HS-5 (cell line): ENCODE measurements at places on chromosomes 3 and 15.
A peak's percentile ranks its signal among the peaks of the same experiment; 100 is the strongest.

DNA sequence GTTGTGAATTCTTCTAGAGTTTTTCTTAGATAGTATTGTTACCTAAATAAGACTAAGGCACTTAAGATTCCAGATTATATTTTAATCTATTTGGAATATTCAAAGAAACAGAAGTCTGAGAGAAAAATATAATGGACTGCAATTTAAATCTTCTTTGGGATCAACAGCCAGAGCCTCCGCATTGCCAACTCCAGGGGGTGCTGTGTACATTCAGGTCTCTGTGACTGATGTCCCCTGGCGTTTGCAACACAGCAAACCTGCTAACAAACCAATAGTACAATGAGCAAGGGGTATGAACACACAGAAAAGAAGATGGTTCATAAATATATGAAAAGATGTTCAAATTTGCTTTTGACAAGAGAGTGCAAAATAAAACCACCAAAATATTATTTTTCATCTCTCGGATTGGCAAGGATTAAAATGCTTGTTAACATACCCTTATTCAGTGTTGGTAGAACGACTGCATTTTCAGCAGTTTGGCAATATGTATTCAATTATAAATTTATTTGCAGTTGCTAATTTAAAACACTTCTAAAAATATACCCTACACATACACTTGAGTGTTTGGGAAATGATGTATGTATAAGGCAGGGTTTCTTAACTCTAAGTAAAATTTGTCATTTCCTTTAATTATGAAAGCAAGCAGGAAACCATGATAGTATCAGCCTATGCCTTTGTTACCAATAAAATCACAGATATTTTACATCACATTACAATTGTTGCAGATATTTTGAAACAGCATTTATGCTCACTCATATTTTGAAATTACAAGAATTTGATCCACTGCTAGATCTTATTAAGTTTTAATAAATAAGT lies 16.1 kb upstream of the TM4SF1 start:
- DNase-seq, result peak; percentile 60

DNA sequence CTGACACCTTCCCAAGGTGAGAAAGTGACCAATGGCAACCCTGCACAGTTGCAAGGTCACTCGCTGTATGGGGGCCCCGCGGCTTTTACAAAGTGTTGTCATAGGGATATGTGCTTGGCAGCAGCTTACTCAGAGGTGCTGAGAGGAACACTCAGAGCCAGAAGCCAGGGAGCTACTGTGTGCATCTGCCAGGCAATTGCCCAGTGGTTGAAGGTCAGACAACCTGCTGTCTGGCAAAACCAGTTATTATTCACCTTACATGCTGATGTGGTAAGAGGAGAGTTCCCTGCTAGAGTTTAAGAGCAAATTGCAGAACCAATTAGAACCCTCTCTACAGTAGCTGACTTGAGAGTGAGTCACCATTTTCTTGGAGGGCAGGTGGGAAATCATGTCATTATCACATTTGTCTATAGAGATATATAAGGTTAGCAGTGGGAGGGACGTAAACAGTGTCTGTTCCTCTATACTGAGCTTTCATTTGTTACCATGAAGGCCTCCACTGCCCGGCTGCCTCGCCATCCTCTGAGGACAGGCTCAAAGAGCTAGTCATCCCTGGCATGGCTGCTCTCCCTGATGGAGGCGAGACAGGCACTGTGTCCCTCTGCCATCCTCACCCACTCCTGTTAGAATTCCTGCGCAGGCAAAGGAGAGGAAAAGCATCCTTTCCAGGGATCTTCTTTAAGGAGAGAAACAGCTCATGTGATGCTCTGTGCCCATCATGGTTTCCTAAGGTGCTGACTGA lies 274.4 kb downstream of the PLCL2 start:
- no peak for DNase-seq

GRCh38 chr3:108300103-108300849 lies 3.9 kb downstream of the HHLA2 start:
- no peak for DNase-seq

DNA sequence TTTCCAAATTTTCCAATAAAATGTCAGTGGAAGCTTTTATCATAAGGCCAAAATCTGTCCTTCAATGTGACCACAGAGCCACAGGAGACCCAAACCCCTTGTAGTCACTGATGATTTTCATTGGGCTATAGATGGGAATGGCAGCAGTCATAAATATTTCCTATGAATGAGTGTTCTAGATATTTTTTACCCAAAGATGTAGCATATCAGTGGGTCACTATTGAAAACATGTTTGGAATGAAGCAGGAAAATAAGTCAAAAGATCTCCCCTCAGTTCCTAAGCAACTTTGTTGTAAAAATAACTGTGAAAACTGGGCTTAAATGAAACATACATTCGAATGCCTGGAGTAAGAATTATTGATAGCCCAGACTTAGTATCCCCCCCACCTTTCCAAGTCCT lies 49.0 kb downstream of the NKIRAS1 start:
- no peak for DNase-seq

DNA sequence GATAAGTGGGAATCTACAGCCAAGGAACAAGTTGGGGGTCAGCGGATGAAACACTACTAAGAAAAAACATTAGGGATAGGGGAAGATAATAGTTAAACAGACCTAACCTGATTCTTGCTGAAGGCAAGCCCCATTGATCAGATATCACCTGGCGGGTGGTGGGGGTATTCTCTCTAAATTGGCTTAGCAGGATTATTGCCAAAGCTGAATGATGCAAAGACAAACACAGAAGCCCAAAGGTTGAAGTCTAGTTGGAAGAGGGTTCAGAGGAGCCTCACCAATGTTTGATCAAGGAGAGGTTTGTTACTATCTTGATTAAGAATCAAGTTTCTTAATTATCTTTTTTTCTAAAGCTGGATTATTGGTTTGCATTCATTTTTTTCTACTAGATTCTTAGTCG lies 371.9 kb upstream of the CNTN4 start:
- no peak for DNase-seq

GRCh38 chr3:132507657-132508056 lies 89.4 kb upstream of the ACKR4 start:
- no peak for DNase-seq

DNA sequence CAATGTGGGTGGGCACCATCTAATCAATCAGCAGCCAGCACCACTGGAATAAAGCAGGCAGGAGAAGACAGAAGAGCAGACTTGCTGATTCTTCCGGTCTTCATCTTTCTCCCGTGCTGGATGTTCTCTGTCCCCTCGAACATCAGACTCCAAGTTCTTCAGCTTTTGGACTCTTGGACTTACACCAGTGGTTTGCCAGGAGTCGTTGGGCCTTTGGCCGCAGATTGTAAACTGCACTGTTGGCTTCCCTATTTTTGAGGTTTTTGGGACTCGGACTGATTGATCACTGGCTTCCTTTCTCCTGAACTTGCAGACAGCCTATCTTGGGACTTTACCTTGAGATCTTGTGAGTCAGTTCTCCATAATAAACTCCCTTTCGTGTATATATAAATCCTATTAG lies 292.8 kb downstream of the BCHE start:
- no peak for DNase-seq

GRCh38 chr15:69665641-69666111 lies 213.1 kb downstream of the RPLP1 start:
- DNase-seq, result no peak

DNA sequence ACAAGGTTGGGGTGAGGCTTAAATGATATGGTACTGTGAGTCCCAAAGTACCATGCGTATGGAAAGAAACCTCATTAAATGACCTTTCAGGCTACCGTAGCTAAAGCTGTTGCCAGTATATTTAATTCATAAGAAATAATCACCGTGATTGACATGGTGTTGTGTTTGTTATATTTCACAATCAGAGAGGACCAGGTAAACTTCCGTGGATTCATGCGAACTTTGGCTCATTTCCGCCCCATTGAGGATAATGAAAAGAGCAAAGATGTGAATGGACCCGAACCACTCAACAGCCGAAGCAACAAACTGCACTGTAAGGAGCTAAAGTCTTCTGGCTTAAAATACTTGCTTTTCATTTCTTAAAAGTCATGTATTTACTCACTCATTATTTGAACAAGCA lies 31.5 kb downstream of the CHP1 start:
- no peak for DNase-seq

DNA sequence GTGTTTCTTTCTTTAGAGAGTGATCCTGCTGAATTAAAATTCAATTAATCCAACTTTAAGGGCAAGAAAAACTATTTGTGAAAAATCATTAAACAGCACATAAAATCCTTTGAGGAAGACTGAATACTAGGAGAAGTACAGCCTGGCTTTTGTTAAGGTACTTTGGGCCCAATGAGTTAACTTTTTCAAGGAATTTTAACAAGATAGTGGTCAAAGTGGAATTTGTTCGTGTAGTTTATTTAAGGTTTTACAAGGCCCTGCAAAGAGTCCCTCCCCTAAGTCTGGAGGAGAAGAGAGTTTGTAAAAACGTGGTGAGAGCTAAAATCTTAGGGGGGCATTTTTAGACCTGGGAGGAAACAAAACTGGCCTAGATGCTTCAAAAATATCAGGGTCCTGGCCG lies 26.0 kb upstream of the TRIM71 start:
- no peak for DNase-seq

DNA sequence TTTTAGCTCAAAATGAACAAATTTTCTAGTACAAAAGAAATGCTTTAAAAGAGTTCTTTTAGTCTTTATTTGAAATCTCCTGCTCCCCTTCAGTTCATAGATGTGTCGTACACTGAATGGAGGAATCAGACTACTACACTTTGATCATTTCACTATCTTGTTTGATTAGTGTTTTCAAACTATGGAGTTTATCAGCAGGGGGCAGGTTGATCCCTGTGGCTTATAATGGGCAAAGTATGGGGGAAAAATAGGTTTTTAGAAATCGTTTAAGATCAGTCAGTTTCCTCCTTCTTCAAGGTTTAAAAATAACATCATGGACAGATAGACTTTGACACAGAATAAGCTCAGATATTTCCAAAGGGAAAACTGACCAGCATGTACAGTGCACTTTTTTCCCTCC lies 701.7 kb downstream of the CADM2 start:
- DNase-seq, result no peak

DNA sequence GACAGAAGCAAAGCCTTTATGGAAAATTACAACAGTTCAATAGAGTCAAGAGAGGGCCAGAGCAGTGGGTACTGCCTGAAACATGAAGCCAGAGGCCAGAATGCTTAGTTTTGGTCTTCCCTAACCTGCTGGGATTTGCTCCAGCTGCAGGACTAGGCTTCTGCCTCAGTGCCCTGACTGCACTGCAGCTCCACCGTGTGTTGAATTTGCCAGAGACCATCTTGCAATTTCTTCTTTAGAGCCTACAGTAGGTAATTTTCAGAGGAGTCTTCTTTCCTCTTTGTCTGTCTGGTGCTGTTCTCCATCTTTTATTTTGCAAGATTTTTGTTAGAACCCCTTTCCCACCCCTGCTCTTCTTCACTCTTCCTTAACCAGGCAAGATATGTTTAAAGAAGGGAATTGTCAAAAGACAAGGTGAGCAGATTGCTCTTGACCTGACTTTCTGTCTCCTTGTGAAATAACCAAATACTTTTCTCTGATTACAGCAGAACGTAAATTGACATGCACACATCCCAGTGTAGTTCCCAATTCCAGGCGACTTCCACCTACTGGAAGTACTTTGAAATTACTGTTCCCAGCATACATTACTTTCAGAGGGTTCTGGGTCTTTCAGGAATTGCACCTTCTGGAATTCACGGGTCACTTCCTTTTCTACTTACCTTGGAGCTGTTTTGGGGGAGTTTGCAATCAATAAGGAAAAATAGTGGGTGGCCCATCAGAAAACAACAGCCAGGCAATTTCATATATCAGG lies 161.2 kb downstream of the MINAR1 start:
- DNase-seq, result no peak

DNA sequence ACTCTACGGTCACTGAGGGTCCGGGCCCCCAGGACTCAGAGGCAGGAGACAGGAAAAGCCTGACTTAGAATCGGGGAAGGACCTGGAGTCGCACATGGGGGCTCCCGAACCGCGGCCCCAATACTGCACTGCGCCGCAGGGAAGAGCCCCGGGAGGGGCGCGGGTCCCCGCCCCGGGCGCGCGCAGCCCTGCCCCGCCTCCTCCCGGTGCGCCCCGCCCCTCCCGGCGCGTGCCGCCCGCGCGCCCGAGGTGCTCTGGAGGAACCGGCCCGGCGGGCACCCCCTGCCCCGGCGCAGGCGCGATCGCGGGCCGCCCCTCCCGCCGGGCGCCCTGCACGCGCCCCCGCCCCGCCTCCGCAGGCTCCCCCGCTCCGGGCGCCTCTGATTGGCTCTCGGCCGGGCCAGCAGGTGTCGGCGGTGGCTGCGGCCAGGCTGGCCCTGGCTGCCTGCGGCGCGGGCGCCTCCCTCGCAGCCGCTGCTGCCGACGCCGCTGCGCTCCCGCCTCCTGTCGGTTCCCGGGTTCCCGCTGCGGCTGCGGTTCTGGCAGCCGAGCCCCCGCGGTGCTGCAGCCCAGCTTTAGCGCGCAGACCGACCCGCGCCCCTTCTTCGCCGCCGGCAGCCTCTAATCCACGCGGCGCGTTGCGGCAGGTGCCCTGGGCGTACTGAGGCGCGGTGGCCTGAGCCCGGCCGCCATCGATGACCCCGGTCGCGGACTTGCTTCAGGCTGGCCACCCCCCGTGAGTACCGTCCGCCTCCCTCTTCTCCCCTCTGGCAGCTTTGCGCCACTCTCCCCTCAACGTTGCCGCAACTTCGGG lies at the start of gene MYRIP:
Gene MYRIP, plus strand, starts transcription at position 429 of the 814 bp plus-strand sequence. CDS start 91,208 bp downstream, outside the sequence.
- DNase-seq, result no peak

DNA sequence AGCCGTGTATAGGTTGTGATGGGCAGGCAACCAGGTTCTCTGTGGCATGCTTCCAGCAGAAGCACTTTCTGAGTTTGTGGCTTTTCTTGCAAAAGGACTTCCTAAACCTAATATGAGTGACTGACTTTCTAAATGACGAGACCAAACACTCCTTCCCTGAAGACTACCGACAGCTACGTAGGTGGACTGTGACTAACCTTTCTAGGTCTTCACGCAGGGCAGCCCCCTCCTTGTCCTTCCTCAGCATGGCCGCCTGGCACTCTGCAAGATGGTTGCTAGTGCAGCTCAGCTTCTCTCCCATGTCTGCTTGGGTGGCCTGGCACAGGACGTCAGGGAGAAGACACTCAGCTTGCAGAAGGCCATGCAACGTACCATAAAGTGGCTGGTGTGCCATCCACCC lies 20.9 kb downstream of the CXCR6 start:
- DNase-seq, result no peak

DNA sequence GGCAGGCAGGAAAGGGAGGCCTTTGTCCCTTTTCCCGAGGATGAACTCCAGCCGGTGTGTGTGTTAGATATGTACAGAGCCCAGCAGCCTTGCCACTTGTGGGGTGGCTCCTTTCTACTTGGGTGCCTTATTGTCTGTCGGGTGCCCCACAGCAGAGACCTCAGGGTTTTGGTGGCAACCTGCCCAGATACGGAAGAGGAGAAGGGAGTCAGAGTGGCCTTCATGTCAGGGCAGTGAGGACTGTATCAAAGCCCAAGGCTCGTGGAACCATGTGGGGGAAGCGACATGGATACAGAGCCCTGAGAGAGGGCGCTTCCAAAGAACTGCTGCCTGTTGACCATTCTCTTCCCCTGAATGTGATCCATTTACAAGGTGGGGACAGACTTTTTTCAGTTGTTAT lies 166.2 kb downstream of the SLCO3A1 start:
- DNase-seq, result no peak

GRCh38 chr3:132073771-132074170 lies 39.0 kb upstream of the CPNE4 start:
- no peak for DNase-seq

GRCh38 chr3:67460841-67461510 lies 193.4 kb downstream of the SUCLG2 start:
- no peak for DNase-seq

GRCh38 chr3:46960081-46960701 lies 16.4 kb downstream of the CCDC12 start:
- no peak for DNase-seq

GRCh38 chr3:190301591-190301990 lies 20.7 kb downstream of the CLDN1 start:
- DNase-seq, result no peak

- peak; percentile 85 for DNase-seq
Measured at GRCh38 chr3:133535971-133536881, 37.3 kb upstream of the CDV3 start.
